ENCODE measurements at places on chromosomes 7 and 10.
A peak's percentile ranks its signal among the peaks of the same experiment; 100 is the strongest.

DNA sequence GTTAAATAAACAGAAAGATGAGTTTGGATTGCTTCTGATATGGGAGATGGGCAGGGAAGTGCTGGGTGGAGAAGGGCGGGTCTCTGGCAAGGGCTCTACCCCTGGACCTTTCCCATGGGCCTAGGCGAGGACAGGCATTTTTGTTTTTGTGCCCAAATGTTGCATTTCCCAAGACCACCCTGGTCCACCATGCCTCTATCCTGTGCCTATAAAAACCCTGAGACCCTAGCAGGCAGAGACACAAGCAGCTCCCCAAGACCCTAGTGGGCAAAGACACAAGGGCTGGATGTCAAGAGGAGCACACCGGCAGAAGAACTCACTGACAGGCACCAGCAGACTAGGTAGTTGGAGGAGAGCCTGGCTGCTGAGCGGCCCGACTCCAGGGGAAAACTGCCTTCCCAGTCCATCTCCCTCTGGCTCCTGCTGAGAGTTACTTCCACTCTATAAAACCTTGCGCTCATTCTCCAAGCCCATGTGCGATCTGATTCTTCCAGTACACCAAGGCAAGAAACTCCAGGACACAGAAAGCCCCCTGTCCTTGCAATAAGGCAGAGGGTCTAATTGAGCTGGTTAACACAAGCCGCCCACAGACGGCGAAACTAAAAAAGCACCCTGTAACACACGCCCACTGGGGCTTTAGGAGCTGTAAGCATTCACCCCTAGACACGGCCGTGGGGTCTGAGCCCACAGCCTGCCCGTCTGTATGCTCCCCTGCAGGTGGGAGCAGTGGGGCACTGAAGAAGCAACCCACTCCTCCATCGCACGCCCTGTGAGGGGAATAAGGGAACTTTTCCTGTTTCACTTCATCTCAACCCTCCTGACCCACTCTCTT lies 291.4 kb downstream of the PTPRN2 start:
- DNase-seq, result no peak

DNA sequence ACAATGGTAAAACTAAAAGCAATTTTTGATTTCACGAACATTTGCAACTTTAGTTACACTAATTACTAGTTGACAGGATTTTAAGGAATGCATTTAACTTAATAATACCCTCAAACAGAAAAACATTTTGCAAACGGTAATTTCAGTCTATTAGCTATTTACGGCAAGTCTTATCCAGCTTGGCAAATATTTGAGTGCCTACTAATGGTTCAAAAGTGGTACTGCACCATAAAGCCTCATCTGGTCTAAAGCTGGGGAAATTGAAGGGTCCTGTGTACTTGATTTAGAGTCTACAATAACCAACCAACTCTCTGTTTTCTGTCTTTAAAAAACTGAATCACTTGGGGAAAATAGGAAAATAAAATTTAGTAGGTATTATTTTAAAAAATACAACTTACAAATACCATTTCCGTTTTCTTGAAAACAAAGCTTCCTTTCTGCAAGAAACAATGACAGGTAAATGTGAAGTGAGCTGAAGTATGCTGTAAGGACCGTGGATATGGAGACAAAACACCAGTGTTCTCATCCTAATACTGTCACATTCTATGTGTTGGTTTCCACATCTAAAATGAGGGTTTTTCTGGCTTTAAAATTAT lies 142.3 kb downstream of the VPS50 start:
- peak; percentile 47 for DNase-seq

DNA sequence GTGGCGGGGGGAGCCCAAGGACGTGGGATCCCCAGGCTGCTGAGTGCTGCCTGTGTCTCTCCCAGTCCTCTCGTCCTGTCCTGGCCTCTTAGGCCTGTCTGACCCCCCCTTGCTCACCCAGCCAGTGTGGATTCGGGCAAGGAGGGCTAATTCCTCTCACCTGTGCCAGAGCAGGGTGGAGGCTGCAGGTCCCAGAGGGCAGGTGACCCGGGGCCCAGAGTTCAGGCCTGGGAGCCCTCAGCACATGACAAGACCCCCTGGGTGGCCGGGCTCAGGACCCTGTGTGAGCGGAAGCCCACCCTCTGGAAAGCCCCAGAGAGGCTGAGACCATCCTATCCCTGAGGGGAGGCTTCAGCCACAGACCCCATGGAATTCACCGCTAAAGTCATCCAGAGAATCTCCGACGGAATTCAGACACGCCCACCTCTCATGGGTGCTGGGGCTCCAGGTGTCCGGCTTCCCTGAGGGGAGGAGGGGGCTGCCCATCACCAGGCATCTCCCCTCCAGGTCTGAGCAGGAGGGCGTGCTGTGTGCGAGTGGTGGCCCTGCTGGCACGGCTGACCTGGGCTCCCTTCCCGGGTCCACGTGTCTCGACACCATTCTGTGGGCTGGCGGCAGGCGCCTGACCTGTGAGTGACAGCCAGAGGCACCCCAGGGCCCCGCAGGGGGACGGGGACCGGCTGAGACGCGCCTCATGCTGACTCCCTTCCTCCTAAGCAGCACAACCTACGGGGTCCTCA lies 5.0 kb downstream of the KNDC1 start:
- DNase-seq, result no peak

GRCh38 chr7:51314726-51315125 lies 1.9 kb downstream of the COBL start:
- peak; percentile 45 for DNase-seq

- DNase-seq, result no peak
Measured at GRCh38 chr7:40828686-40829600, 694.1 kb downstream of the SUGCT start.

GRCh38 chr7:3548815-3549214 lies 247.8 kb downstream of the SDK1 start:
- no peak for DNase-seq

DNA sequence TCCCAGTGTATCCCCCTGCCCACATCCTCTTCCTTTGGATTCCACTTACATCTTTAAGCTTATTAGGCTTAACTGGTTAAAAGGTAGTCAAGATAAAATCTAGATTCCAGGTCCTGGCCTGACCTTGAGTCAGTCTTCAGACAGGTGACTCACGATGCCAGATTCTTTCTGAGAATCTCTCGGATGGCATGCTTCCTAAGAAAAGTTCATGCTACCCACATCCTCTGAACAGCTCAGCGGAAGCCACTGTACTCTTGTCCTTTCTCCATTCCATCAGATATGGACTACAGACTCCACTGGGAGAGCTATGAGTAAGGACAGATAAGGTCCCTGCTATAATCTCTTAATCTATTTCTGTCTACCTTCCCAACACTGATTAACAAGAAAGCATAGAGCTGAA lies 43.4 kb downstream of the DNMBP start:
- DNase-seq, result no peak

DNA sequence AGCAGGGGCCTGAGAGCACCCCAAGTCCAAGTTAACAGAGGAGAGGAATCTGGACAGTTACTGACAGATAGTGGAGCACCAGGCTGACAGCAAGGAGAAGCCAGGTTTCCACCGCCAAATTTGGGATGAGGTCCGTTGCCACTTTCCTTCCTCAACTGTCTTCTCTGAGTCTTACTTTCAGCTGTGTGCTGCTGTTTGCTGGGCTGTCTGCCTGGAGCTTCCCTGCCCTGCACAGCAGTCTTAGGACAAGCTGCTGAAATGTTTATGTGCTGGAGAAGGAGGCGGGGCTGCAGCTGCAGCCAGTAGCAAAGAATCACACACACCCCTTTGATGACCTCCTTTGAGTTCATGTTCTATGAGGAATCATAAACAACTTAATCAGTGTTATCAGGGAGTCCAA lies 17.4 kb upstream of the CYP3A7 start:
- no peak for DNase-seq

DNA sequence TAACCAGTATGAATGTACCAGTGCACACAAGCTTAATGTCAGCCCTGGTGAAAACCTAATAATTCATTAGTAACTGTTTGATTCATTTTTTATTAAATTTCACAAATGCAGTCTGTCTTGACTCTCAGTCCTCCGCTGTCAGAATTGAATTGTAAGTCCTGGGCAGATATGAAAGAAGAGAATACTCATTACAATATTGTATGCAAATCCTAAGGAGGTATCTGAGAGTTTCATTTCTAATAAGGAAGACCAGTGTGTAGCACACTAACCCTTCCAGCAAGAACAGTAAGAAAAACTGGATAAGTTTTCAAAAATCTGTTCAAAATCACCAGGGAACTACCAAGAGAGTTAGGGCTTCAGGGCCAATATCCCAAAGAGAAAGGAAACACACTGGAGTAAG lies 652.1 kb downstream of the SUGCT start:
- no peak for DNase-seq

DNA sequence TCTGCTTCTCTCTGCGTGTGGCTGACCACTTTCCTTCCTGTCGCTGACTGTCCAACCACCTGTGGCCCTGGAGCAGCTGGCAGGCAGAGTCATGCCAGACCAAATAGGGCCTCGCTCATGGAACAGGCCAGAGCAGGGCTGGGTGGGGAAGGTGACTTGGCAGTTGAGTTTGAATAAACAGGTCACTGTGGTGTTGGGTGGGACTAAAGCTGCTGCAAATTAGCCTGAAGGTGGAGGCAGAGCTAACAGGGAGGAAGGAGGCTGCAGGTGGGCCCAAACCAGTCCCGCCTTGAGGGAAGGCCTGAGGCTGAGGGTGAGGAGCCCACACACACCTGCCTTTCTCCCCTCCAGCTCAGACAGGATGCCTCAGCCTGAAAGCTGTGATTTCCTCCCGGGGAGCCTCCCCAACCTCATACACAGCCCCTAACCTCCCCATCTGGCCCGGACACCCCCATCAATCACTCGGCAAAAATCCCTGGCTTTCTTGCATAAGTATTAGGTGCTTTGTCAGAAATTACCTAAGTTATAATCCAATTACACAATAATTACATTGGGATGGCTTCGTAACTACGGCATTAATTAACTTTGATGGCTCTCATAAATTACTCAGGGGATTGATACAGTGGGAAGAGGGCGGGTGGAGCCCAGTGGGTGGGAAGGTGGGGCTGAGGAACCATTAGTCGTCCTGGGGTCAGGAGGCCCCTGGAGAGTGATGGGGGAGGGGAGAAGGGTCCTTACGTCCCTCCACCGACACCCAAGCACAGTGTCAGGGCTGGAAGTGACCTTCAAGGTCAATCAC lies 97.7 kb upstream of the PCBD1 start:
- DNase-seq, result no peak

- no peak for DNase-seq
Measured at GRCh38 chr7:110486549-110486948, 604.4 kb upstream of the LRRN3 start.

DNA sequence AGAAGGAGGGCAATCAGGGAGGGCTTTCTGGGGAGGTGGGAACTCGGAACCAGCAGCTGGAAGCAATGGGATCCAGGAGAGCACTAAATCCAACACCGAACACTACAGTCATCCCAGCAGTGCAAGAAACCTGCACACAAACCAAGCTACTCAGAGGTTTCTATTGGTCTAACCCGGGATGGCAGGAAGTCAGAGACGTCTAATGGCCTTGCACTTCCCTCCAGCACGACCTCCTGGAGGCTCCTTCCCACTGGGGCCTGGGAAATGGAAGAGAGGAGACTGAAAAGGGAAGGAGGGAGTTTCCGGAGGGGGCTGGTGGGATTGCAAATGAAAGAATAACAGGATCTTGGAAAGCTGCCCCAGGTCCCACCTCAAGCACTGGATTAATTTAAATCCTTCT lies 56.3 kb downstream of the TEX36 start:
- DNase-seq, result no peak

- peak; percentile 92 for DNase-seq
Measured at GRCh38 chr7:129829737-129830631, 122.8 kb downstream of the UBE2H start.

- no peak for DNase-seq
Measured at GRCh38 chr7:120873401-120873800, 15.5 kb upstream of the TSPAN12 start.

DNA sequence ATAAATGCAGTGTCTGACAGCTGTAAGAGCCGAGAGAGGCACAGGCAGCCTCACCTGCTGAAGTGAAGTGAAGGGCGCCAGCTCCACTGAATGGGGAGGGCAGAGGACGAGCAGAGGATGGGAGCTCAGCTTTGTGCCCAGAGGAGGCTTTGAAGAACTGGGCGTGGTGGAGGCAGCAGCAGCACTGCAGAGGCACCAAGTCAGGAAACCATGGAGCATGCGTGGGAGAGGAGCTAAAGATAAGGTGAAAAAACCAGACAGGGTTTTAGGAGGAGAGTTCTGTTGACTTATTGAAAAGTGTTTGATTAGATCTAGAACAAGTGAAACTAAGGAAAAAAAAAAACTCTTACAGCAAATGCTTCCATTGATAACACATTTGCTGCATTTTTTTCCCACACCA lies 216.4 kb downstream of the CXCL12 start:
- no peak for DNase-seq
